ENCODE measurements at places on chromosomes 12 and 14.

- DNase-seq = no peak
Observed at GRCh38 chr14:32567543-32568384, 238.7 kb downstream of the AKAP6 start.

GRCh38 chr12:88141425-88141773 lies 489 bp downstream of the CEP290 start:
- DNase-seq = no peak

DNA sequence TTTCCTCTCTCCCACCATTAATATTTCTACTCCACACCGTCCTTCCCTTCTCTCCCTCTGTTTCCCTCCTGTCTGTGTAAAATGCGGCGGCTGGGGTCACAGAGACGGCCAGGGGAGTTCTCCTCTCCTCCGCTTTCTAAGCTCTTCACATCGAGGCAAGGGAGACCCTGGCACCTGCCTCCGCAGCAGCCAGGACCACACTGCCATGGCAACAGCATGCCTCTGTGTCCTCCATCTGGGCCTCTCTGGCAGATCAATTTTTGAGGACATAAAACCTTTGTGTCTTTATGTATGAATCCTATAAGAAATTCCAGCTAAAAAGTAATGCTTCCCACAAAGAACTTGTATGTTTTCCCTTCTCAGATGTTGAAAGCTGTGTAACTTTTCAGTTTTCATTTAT lies 41.4 kb downstream of the DYRK4 start:
- DNase-seq = no peak

DNA sequence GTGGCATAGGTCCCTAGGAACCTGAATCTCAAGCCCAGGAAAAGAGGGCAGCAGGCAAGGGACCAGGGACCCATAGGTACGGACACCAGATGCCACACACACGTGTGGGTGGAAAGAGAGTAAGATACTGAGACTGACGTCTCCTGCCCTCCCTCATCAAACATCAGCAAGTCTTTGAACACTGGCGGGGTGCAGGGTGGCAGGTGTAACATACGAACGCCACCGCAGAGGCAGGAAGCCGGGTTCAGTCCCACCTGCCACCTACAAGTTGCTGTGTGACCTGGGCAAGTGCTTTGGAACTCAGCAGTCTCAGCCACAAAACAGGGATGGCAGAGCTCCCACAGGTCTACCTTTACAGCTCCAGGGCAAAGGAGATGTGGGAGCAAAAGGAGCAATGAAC lies 11.1 kb downstream of the ACTN1 start:
- DNase-seq = no peak

DNA sequence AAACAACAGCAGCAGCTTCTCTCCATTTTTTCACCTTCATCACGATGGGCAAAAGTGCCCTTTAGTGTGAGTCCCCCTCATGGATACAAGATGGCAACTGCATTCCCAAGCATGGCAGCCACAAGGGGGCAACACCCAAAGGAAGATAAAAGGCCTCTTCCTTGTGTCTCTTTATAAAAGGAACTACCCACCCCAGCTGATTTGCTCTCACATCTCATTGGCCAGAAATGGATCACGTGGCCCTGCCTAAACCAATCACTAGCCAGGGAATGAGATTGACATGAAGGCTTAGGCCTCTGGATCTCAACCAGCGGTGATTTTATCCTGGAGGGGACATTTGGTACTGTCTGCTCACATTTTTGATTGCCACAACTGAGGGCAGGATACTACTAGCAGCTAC lies 21.9 kb upstream of the IFT81 start:
- DNase-seq = no peak

DNA sequence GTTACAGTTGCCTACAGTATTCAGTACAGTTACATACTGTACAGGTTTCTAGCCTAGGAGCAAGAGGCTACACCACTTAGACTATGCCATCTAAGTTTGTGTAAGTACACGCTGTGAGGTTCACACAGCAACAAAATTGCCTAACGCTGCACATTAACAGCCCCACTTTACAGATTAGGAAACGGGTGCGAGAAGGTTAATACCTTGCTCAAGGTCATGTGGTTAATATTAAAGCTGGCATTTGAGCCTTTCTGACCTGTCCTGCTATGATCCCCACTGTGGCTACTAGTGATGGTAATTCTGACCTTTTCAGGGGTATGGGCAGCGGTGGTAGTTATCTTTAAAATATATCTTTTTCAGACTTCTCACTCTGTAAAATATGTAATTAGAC lies 20.9 kb downstream of the ACVR1B start:
- no peak for DNase-seq

- no peak for DNase-seq
Observed at GRCh38 chr12:18652596-18652995, 85.2 kb downstream of the PLCZ1 start.

GRCh38 chr12:24565300-24565699 lies 383.6 kb downstream of the BCAT1 start:
- no peak for DNase-seq

- DNase-seq = no peak
Observed at GRCh38 chr14:72739446-72740405, 154.2 kb downstream of the DPF3 start.

DNA sequence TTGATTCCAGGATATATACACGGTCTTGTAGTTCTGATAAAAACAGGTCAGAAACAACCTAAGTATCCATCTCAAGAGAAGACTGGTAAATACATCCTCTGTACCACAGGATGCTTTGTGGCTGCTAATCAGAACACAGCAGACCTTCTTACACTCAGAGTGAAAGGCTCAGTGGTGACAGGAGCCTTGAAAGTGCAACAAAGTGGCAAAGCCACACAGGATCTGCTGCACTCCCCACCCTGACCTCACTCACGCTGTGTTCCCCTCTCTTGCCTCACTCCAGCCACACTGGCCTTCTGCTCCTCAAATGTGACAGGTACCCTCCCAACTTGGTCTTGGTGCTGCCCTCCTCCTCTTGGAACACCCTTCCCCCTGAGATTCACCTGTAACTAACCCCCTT lies 98.1 kb upstream of the GRIP1 start:
- peak; percentile 29 for DNase-seq

GRCh38 chr14:101733211-101733610 lies 28.3 kb upstream of the PPP2R5C start:
- DNase-seq = no peak

- DNase-seq = no peak
Observed at GRCh38 chr12:98374007-98374406, 141.4 kb upstream of the TMPO start.

GRCh38 chr12:6370994-6371754 lies 4.2 kb downstream of the SCNN1A start:
- no peak for DNase-seq

GRCh38 chr14:99908653-99909250 lies 115.5 kb downstream of the EML1 start:
- DNase-seq = no peak
